ENCODE measurements at places on chromosomes 5 and 9.

GRCh38 chr5:41681840-41682239 lies 171.4 kb upstream of the PLCXD3 start:
- no peak for DNase-seq

GRCh38 chr5:178458140-178458539 lies 132.1 kb downstream of the COL23A1 start:
- DNase-seq = no peak

DNA sequence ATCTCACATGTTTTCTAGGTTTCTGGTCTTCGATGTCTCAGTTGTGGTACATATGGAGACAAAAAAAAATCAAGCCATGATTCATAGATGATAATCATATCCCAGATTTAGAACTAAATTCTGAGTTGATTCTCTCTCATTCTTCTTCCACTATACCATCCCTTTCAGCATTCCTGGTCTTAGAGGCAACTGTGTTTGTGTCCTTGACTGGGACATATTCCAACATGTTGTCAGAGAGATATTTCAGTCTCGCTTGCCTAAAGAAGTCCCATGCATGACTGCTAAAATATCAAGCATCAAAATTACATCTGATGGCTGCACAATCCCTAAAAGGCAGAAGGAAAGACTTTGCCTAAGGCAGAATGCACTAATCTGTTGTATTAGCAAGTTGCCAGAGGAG lies 236.6 kb downstream of the PSAT1 start:
- DNase-seq = no peak

GRCh38 chr5:72363166-72363802 lies 43.1 kb downstream of the PTCD2 start:
- no peak for DNase-seq

GRCh38 chr9:126857261-126857960 lies 3.0 kb upstream of the ZBTB34 start:
- DNase-seq = no peak

- DNase-seq = no peak
Measured at GRCh38 chr5:83745816-83746215, 25.2 kb upstream of the HAPLN1 start.

GRCh38 chr5:178778919-178779318 lies 48.5 kb upstream of the ZNF354A start:
- DNase-seq = peak; percentile 18

GRCh38 chr9:3862561-3862960 lies 336.8 kb upstream of the RFX3 start:
- DNase-seq = no peak

DNA sequence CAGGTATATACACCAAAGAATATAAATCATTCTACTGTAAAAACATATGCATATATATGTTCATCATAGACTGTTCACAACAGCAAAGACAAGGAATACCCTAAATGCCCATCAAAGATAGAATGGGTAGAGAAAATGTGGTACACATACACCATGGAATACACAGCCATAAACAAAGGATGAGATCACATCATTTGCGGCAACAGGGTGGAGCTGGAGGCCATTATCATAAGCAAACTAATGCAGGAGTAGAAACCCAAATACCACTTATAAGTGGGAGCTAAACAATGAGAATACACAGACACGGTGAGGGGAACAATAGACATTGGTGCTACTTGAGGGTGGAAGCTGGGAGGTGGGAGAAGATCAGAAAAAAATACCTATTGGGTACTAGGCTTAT lies 117.6 kb downstream of the COX7C start:
- no peak for DNase-seq

DNA sequence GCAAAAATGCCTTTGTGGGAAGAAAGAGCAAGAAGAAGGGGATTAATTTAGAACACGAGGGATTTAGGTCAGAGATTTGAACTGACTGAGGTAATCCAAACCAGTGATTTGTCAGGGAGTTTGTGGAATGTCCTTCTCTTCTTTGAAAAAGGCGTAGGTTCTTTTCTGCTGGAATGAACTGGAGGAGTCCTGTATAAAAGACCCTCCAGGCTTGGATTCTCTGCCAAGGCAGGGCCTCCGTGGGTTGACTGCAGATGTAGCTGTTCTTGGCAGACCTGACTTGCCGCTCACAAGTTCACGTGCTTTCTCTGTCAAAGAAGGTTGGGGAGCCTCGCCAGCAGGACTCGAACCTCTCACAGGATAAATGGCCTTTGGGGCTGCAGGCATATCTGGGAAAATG lies 62.8 kb upstream of the STC2 start:
- DNase-seq = no peak

- peak; percentile 71 for DNase-seq
Measured at GRCh38 chr5:144032375-144032774, 138.1 kb downstream of the YIPF5 start.

- DNase-seq = no peak
Measured at GRCh38 chr5:133947431-133947841, 21.0 kb downstream of the C5orf15 start.

- DNase-seq = no peak
Measured at GRCh38 chr5:23825196-23825595, 317.8 kb downstream of the PRDM9 start.

DNA sequence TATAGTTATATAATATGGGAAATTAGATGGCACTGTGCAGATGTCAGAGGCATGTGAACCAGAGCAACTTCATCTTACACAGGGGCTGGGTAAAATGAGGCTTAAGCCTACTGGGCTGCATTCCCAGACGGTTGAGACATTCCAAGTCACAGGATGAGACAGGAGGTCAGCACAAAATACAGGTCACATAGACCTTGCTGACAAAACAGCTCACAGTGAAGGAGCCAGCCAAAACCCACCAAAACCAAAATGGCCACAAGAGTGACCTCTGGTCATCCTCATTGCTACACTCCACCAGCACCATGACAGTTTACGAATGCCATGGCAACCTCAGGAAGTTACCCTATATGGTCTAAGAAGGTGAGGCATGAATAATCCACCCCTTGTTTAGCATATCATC lies 479.4 kb downstream of the TLR4 start:
- no peak for DNase-seq
